Cerebellar cortex (tissue), 1 donor: ENCODE measurements at places on chromosomes 4 and X.

DNA sequence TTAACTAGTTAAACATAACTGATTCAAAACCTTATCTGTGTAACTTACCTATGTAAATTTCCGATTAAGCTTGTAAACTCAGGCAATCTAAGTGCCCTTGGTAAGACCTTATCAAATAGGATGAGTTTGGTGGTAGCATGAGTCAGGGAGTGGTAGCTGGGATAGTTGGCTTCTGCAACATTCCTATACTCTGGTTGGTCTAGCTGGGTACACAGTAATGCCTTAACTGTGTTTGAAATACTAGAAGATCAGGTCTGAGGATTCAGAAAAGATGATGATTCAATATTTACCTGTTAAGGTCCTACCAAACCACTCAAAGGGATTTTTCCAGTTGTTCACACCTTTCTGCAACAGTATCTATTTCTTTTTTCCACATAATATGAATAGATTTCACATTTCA lies 5.3 kb downstream of the YIPF7 start:
- DNase-seq: no peak

DNA sequence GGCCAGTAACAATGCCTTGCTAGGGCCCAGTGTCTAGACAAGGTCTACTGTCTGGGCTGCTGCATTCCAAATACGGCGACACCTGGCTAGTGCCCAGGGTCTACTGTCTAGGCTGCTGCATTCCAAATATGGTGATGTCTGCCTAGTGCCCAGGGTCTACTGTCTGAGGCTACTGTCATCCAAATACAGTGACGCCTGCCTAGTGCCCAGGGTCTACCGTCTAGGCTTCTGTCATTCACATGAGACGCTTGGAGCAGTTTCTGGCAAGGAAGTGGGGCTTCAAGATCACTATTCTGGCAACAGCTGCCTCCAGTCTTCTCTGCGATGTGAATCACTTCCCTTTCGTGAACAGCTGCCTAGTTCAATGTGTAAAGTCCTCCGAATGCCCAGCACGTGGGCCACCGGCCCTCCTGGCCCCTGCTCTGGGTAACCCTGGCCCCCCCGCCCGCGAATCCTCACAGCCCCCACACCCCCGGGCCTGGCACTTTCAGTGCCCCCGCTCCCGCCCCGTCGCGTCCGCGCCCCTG lies 12.7 kb downstream of the ACOX3 start:
- peak; percentile 19 for DNase-seq

GRCh38 chrX:15418707-15419181 lies 34.5 kb upstream of the VEGFD start:
- no peak for DNase-seq

DNA sequence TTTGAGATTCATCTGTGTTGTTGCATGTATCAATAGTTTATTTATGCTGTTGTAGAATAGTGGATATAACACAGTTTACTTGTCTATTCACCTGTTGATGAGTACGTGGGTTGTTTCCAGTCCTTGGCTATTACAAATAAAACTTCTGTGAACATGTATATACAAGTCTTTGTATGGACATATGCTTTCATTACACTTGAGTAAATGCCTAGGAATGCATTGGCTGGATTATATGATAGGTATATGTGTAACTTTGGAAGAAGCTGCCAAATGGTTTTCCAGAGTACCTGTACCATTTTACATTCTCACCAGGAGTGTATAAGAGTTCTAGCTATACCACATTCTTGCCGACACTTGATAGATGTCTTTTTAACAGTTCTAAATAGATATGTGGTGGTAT lies 16.5 kb downstream of the ART3 start:
- no peak for DNase-seq

DNA sequence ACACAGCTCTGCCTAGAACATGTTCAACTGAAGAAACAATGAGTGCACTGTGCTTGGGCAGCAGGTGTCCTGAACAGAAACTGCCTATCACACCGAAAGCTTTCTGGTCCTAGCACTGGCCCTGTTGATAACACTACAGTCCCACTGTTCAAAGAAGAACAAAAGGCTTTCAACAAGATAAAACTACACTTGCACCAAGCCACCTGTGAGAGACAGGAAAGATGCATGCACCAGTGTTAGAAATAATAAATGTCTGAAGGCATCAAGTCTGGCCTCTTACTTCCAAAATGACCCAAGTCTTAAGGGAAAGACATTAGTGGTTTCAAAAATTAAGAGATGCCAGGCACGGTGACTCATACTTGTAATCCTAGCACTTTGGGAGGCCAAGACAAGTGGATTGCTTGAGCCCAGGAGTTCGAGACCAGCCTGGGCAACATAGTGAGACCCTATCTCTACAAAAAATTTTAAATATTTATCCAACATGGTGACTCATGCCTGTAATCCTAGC lies 68.7 kb downstream of the APBB2 start:
- DNase-seq: no peak

DNA sequence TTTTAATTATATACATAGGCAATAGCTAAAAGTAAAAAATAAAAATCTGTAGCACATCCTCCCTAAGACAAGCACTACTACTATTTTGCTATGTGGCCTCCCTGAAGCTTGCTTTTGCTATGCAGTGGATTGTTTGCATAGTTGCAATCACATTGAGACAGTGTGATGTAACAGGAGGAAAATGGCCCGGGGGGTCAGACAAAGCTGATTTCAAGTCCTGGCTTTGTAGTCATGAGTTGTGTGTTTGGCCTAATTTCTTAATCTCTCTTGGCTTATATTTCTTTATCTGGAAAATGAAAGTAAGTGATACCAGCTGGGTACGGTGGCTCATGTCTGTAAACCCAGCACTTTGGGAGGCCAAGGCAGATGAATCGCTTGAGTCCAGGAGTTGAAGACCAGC lies 166.6 kb downstream of the LHFPL1 start:
- no peak for DNase-seq

- no peak for DNase-seq
Measured at GRCh38 chr4:155207534-155208257, 740 bp upstream of the NPY2R start.

GRCh38 chr4:123255971-123256370 lies 140.6 kb upstream of the SPRY1 start:
- no peak for DNase-seq

- DNase-seq: no peak
Measured at GRCh38 chr4:19806865-19807264, 444.8 kb upstream of the SLIT2 start.

GRCh38 chr4:47530801-47531200 lies 45.7 kb downstream of the ATP10D start:
- no peak for DNase-seq

DNA sequence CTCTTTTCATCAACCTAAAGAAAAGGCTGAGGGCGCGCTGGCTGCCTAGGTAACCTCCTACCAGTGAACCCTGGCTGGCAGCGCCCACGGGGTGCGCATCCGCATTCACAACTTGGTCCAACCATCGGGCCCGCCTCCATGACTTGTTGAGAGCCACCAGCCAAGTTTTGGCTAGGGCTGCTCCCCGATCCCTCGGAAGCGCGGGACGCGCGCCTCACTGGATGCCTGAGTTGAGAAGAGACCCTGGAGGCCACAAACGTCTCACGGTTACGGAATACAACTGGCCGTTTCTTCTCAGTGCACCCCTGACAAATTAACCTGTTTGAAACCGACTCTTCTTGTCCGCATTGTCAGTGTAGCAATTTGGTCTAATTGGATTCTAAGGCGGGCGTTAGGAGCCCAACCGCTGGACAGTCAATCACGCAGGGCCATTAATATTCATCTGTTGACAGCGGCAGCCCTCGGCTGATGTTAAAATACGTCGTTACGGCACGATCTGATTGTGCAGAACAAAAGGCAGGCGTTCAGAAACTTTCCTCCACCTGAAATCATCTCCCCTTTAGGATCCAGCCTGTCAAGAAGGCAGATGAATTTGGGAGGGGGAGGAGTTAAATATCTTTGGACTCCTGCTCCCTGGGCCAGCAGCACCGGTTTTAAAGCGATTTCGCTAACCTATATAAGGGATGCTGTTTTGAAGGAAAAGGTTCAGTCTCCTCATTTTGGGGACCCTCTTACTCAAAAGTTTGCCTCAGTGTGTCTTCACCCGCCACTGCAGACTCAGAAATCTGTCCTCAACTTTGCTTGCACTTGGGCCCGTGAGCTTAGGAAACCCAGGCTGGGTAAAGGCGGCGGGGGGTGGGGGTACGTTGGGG lies 1.2 kb downstream of the GPC3 start:
- DNase-seq: no peak

DNA sequence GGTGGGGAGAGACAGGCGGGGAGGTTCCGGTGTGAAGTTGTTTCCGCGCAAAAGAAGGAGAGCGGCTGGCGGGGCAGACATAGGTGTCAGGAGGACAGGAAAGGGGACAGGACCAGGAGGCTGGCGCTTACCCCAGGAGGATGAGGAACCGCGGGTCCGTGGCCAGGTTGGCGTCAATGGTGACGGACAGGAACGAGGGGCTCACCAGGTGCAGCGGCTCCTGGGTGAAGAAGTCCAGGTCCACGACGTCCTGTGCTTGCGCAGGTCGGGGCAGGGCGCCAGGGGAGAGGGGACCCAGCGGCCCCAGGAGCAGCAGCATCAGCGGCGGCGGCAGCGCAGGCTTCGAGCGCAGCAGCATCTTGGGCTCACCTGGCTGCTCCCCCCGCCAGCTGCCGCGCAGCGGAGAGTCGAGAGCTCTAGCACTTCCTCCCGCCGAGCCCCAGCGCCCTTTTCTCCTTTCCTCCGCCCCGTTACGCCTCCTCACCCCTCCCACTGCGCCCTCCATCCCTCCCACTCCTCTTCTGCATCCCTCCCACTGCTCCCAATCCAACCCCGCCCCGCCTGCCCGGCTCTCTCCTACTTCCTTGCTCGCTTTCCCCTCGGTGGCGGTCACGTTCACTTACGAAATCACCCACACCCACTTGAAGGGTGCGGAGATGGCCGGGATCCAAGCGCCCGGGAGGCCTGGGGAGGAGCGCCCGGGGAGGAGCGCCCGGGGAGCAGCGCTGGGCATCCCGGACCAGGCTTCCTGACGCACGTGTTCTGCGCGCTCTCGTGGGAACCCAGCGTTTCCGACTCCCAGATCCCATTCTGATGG lies at the start of gene HPSE:
Gene HPSE, minus strand, starts transcription at position 424 of the 817 bp plus-strand sequence. Its CDS starts 66 bp downstream, at position 358.
- peak; percentile 11 for DNase-seq

DNA sequence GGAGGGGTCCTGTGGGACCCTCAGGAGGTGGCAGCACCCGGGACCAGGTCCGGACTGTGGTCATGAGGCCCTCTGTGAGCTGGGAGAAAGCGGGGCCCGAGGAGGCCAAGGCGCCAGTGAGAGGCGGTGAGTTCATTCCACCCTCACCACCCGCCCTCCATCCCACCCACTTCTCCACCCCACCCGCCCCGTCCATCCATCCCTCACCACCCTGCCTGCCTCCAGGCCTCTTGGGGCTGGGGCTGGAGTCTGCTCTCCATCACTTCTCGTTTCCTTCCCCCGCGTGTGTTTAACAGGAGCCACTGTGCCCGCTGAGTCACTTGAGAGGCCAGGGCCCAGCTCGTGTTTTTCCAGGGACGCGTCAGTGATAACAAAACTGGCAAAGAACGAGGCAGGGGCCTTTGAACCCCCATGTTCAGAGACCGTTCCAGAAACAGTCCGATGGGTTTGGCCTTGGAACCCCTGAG lies 6.2 kb downstream of the SH3TC1 start:
- no peak for DNase-seq

DNA sequence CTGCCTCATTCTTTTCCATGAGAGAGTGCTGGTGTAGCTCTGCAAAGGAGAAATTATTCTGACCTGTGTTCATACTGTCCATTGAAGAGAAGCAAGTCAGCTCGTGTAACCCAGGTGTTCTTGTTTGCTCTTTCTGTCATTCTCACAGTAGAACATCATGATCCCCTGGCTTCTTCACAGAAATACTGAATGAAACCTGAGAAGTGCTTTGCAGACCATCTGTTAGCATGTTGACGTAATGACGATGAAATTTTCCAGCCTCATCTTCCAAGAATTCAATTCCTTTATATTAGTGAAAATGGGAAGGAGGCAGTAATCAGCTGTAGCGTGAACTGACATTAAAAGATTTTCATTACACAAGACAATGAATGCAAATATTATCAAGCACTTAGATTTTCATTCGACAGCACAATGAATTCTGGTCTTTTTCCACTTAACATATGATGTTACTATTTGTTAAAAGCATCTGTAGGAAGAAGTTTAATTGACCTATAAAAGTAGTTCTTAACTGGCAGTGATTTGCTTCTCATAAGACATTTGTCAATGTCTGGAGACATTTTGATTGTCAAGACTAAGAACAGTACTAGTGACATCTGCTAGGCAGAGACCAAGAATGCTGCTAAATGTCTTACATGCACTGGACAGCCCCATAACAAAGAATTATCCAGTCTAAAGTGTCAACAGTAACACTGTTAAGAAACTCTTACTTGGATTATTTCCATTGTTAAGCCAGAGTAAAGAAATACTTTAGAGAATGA lies 246.3 kb downstream of the BANK1 start:
- DNase-seq: peak; percentile 97
